ENCODE measurements at places on chromosomes 13 and 19.

DNA sequence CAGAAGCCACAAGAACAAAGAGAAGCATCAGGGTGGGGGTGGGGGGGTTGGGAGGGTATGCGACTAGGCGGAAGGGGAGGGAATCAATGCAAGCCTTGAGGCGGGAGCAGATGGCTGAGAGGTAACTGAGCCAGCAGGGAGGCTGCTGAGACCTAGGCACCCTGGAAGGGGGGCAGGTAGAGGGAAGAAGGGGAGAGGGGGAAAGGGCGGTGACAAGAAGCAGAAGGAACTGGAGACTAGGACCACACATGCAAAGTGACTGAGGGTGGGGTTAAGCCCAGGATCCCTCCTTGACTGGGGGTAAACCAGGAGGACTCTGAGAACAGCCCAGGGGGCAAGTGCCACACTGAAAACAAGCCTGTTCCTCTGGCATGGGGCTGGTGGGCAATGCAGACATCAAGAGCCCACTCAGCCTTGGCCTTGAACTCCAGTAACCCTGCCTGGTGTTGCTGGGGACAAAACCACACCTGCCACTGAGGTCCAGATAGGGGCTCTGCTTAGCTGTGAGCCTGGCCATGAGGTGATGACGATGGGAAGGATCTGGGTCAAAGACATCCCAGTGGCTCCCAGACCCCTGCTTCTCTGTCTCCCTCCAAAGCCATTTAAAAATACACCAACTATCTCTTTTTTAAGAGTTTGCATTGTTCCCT is 20.3 kb downstream of the OPA3 start:
- DNase-seq: no peak

GRCh38 chr13:29767006-29767405 is 83.4 kb downstream of the UBL3 start:
- no peak for DNase-seq

DNA sequence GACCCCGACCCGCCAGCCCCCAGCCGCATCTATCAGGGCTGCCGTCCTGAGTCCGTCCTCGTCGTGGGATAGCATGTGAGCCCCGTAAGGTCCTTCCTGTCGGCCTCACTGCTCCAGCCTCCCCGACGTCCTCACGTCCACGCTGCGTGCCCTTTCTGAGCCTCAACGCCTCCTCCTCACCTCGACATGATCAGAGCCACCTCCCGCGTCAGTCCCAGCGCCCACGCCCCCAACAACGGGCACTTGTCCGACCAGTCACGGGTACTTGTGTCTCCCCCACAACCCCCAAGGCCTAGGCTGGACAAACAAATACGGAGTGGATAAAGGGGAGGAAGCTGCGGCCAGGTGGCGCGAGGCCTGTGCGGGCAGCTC is 665 bp downstream of the ZNF497 start:
- DNase-seq: peak; percentile 53

DNA sequence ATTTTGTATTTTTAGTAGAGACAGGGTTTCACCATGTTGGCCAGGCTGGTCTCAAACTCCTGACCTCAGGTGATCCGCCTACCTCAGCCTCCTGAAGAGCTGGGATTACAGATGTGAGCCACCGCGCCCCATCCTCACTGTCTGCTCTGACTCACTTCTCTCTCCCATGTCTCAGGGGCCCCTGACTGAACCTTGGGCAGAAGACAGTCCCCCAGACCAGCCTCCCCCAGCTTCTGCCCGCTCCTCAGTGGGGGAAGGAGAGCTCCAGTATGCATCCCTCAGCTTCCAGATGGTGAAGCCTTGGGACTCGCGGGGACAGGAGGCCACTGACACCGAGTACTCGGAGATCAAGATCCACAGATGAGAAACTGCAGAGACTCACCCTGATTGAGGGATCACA is 5.0 kb downstream of the SIGLEC9 start:
- DNase-seq: no peak

- DNase-seq: no peak
These were observed 4.9 kb downstream of the SMAD9 start for GRCh38 chr13:36915106-36915505.

All from NCI-H774 (cell line).